ENCODE measurements at places on chromosomes 6 and 20.

DNA sequence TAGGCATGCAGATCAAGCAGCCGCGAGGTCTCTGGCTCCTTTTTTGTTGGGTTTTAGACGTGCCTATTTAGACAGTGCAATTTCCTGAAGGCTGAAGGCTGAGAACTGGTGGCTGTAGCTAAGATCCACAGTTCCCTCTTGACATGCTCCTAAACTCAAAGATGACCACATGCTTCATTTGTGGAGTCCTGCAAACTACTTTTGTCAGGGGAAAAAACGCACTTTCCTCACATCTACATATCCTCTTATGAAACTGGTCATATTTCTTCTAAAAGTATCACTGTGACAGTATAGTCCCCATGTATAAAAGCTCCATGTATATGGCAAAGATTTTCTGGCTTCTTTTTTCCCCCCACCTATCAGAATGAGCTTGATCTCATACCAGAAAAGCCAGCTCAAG lies 30.7 kb downstream of the LYRM4 start:
- DNase-seq, result no peak

GRCh38 chr6:20115246-20115980 lies 96.9 kb downstream of the MBOAT1 start:
- DNase-seq, result no peak

GRCh38 chr6:20509212-20509611 lies 25.0 kb upstream of the CDKAL1 start:
- no peak for DNase-seq

DNA sequence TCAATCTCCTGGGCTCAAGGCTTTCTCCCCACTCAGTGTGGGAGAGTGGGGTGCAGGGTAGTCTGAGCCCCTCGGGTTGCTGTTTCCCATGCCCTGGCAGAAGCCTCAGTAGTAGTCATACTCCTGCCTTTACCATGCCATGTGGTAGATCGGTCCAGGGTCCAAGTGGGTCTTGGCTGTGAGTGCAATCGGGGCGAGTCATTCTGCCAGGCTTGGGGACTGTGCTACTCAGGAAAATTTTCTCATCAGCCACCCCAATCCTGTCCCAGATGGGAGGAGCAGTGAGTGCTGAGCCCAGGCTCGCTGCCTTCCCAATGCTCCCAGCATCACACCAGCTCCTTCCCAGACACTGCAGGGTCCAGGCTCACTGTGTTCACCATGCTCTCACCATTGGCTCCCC lies 10.7 kb upstream of the RAET1L start:
- no peak for DNase-seq

GRCh38 chr6:21271428-21272155 lies 322.0 kb upstream of the SOX4 start:
- no peak for DNase-seq

DNA sequence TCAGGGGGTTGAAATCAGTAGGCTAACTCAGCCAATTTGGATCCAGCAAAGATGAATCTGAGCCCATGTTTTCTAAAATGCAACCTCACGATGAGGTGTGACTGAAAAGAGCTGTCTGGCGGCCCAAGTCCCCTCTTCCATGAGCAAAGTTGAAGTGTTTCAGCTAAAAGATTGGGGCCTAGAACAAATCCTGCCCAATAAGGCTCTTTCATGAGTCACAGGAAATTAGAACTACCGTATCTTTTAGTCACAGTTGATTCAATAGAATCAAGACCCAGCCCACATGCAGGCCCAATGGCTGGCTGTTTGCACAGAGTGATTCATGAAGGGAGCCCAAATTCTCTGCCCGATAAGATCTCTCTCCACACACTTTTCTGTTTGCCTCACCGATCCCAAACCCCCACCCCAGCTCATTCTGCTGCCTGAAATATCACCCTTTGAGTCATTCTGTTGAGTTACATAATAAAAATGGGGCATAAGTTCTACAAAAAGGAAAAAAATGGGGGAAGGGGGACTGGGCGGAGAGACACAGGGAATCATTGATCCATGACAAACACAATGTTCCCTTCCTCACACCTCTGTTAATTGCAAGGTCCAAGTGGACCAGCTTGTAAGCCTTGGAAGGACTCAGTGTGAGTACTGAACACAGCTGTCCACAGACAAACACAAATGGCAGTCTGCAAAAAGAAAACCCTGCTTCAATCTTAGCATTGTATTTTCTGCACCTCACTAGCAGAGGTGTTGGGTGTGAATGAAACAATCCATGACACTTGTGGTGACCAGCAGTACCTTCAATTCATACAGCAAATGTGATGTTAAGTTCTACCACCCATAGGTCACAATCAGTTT lies 13.8 kb downstream of the FOXQ1 start:
- DNase-seq, result peak; percentile 21

- no peak for DNase-seq
Observed at GRCh38 chr6:124741341-124741740, 220.9 kb upstream of the RNF217 start.

DNA sequence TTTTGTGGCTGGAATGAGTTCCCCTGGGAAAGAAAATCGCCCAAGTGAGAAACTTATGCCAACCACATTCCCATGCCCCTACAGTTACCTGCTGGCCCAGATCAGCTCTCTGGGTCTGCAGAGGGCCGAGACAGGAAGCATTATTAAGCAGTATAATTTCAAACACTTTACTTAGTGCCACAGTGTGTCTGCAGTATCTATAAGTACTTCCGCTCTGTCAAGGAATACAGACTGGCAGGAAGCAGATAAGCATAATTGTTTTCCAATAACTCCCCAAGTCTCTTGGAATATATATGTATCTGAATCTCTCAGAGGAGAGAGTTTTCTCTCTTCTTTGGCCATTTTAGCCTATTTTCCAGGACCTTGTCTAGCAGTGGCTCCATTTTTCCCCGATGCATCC lies 24.9 kb downstream of the SAYSD1 start:
- DNase-seq, result no peak

DNA sequence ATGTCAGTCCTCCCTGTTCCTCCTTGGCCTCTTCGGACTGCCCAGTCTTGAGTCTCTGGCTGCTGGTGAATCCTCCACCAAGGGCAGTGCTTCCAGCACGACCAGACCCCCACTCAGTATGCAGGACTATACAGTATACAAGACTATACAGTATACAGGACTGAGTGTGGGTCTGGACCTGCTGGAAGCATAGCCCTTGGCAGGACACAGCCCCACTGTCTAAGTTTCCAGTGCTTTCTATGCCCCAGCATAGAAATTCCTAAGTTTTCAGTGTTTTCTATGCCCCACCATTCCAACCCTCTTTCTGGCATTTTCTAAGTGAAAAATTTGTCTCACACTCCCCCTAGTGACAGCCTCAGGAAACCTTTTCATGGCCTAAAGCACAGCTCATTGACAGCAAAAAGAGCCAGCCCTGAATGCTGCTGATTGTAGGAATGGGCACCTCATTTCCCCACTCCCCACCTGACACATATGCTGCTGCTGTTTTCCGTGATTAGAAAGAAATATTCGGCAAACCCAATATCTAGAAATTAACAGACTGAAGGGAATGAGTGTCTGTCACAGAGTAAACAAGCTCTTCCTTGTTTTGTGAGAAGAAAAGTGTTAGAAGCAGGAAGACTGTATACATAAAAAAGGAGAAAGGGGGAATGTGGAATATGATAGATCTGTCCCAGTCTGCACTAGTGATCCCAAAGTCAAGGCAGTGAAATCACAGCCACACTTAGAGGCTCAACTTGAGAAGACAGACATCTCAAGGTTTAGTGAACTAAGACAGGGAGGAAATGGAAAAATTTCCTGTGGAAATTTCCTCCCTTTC lies 206.9 kb downstream of the IBTK start:
- peak; percentile 5 for DNase-seq

DNA sequence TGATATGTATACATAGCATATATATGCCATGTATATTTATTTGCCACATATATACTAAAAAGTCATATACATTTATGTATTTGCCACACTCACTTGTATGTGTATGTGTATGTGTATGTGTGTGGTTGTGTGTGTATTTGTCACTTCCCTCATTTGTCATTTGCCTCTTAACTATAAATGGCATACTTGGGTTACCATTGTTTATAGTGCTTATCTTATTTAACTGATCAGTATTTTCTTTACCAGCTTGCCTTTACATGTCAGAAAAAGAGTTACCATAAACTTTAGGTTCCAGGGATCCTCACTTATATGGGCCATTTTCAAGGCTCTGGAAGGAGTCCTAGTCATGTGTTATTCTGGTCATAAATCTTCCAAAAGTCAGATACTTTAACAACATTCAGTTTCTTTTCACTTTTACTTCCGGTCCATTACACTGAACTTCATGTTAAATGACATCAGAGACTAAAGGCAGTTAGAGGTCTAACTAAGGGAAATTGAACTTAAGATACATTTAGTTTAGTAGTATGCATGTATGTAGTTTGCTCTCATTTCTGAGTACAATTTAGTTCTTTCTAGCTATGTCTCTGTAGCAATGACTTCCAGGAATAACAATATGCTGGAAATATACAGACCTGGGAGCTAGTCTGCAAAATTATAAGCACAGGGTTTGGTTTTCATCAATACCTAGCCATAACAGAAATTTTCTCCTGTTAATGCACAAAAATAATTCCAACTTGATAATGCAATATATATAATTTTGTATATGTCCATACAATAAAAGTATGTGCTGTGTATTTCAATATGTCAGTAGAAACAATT lies 33.7 kb upstream of the HIVEP1 start:
- DNase-seq, result no peak

GRCh38 chr6:150549007-150549406 lies 50.7 kb upstream of the PLEKHG1 start:
- DNase-seq, result no peak

DNA sequence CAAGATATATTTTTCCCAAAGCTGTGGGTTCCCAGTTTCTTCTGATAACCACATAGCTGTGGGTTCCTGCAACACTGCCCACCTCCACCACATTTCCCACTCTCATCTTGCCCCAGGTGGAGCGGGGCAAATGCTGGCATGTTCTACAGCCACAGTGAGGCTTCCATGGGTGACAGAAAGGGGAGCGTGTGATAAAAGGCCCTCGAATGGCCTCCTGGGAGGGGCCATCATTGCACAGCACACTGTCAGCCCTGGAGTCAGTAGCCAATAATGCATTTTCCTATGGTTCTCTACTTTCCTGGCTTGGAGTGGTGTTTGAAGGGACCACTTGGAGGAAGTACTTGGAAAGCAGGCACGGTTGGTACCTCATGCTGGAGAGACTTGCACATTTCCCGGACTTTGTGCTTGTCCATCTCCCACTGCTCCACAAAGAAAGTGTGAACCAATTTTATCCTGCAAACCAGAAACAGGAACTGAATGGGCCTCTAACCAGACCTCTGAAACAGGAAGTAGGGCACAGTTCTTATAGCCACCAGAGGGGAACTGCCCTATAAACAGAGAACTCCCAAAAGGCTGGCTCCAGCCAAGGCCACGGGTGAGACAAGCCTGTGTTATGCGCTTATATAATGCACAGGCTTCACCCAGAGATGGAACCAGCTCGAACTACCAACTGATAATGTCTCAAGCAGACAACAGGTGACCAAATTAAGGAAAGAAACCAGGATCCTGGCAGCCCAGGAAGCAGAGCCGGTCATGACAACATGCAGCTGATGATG lies 8.6 kb downstream of the MAP3K5 start:
- no peak for DNase-seq

DNA sequence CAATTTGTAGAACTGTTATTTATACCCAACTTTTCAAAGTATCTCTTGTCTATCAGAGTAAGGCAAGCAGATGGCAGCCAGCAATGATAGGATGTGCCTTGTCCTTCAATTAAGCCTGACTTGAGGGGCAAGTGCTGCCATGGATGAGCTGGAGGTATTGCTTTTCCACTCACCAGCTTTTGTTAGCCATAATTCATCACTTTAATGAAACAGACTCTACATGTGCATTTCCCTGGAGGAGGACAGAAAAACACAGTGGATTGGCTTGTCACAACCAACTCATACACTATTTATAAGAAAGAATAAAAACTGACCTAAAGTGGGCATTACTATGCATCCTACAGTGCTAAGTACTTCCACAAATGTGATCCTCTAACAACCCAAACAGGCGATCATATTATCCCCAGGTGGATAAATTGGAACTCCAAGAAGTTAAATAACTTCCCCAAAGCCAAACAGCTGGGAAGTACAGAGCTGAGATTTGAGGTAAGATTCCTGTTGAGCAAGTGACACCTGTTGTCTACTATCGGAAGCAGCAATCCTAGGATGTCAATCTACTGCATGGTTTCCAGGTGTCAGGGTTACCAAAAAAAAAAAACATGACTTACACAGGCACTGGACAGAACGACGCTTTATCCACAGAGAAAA lies 73.9 kb upstream of the NRSN1 start:
- no peak for DNase-seq

GRCh38 chr6:170106906-170107525 lies 183.9 kb downstream of the DLL1 start:
- no peak for DNase-seq

DNA sequence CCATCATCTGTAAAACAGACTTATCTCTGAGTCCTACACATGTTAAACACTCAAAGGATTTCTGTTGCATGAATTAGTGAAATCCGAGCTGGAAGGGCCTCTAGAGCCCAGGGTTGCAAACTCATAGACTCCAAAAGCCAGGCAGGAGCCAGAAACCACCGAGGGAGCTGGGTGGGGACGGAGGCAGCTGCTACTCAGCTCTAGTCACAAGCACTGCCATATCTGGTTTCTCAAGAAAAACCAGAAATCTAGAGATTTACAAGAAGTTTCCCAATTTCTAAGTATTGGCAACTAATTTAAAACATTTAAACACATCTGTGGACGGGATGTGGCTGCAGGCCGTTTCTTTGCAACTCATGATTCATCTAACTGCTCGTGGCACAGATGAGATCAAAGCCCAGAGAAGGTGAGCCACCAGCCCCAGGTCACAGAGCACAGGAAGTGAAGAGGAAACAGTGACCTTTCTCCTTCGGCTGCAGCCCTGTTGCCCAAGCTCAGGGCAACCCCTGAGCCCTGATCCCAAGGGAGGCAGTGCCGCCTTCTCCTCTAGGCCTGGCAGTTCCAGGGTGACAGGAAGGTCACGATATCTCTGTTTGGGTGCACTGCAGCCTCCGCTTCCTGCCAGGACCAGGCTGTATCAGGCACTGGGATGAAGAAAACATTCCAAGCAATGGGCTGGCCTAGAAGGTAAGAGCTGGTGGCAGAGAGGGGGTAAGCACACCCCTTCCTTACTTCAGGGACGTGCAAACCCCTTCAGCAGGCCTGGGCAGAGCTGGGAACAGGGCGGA lies 26.4 kb upstream of the PTGIS start:
- DNase-seq, result peak; percentile 83

DNA sequence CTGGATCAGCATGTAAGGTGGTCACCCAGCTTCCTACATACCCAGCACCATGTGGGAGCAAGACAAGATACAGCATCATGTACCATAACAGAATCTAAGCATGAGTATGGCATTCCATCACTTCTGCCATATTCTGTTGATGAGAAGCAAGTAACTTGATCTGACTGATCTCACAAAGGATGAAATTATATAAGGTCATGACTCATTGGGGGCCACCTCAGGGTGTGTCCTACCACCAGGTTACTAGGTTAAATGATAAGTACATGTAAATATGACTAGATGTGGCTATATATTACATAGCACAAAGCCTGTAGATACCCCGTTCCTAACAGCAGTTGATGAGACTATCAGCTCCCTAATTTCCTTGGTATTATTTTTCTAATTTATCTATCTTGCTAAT lies 213.1 kb downstream of the DOK5 start:
- no peak for DNase-seq
